NCI-H1105 (cell line): ENCODE measurements at places on chromosomes 3 and 15.

GRCh38 chr3:42655980-42656679, 2.6 kb downstream of the ZBTB47 start:
- DNase-seq = no peak

DNA sequence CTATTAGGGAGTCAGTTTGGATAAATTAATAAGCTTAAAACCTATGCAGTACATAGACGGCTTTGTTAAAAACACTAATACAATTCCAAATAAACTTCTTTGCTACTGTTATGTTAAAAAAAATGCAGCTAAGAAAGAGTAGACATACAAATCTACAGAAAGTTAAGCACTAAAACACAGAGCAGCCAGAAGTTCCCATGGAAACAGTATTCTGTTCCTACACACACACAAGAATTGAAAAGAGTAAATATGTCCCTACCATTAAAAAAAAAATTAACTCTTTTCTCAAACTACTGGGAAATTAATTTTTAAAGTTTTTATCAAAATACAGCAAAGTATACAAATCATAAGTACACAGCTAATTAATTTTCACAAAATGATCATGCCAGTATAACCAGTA, 71.6 kb downstream of the CLASP2 start:
- DNase-seq = no peak

DNA sequence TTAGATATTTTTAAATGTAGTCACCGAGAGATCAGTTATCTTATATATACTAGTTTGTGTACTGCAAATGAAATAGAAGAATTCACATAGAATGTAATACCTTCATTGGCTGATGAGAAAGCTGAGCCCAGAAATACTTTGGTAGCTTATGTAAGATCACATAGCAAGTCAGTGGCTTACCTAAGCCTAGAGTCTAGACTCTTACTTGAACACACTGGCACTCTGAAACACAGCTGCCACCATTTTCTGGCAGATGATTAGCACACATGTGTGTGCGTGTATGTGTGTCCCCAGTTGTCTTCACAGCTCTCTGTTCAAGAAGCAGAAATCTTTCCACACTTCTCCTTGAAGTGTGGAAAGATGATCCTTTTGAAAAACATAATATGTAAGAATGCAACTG, 124.3 kb downstream of the NEO1 start:
- DNase-seq = no peak

GRCh38 chr3:67635806-67636205, 18.6 kb downstream of the SUCLG2 start:
- no peak for DNase-seq

GRCh38 chr3:27392950-27393679, 23.9 kb upstream of the NEK10 start:
- DNase-seq = no peak

- DNase-seq = no peak
Measured at GRCh38 chr3:55158345-55158744, 230.5 kb upstream of the LRTM1 start.

- no peak for DNase-seq
Measured at GRCh38 chr3:26962492-26963360, 340.2 kb downstream of the LRRC3B start.

GRCh38 chr3:95459706-95460105, 1354.7 kb upstream of the EPHA6 start:
- no peak for DNase-seq

GRCh38 chr3:136882571-136882970, 20.6 kb downstream of the NCK1 start:
- no peak for DNase-seq

GRCh38 chr3:32147509-32147908, 41.1 kb downstream of the GPD1L start:
- DNase-seq = no peak

DNA sequence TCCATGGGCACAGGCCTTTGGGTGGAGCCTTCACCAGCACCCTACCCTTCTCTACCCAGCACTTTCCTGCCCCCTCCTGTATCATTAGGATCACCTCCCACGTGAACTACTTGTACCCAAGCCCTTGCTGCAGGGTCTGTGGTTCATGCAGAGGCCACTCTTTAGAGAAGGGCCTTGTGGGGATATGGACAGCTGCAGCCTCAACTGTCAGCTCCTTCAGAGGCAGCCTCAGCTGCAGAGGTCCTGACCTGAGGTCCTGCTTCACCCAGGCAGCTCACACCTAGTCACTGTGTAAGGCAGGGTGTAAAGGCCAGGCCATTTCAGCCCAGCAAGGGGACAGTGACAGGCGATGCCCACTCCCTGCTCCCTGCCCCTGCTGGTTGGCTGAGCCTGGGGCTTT, 448.6 kb upstream of the PROK2 start:
- no peak for DNase-seq
